ENCODE measurements at places on chromosomes 7 and 10. TPM values are rescaled to one million over a fixed set of nuclear protein-coding genes. Genes with fewer than 3 reads are reported as not detected.
A peak's percentile ranks its signal among the peaks of the same experiment; 100 is the strongest.

GRCh38 chr7:140586516-140586915 lies 54.1 kb downstream of the DENND2A start:
- no peak for DNase-seq

DNA sequence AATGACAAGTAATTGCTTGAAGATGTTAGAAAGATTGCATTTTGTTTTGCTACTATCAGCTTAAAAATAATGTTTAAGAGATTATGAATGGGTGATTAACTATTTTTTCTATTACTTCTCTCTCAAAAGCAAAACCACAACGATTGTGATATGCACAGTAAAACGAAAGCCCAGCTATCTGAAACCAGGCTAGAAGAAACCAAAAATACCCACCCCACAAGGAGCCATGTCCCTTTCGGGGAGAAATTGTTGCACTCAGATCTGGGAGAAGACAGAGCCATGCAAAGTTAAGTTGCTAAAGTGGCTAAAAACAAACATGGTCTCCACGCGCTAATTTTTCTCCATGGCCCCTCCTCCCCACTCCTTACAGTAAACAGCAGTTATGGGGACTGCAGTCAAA lies 173.6 kb downstream of the RPS24 start:
- no peak for DNase-seq

- no peak for DNase-seq
These were observed 13.7 kb upstream of the CD36 start for GRCh38 chr7:80624763-80625162.

DNA sequence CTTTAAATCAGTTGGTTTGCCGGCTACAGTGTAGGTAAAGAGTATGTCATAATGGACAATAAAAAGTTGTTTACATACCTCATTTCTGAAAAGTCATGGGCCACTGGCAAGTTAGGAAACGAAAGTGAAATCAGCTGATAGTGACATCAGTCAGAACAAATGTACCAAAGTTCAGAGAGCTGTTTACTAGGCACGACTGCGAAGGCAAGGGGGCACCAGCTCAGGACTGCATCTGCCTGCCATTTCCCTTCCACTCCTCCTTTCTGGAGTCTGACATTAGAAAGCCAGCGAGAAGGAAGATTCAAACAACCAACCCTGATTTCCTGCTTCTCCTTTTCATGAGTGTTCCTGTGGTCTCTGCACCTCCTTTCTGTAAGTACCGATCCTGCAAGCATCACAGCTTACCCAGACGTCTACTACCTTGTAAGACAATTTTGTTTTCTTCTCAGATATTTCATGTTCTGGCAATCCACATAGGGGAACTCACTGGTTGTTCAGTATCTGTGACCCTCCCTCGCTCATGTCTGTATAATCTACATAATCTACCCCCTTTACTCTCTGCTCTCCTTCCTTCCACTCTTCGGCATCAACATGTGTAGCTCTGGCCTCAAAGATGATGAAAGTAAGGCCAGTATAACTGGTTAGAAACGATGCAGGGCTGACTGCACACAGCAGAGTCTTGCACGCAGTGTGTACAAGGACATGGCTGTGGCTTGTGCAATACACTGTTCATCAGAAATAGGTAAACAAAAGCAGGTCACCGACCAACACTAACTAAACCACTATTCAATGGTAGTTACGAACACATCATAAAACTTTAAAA lies at the start of gene TMEM140:
Gene TMEM140 (plus strand): TSS at position 174 of the 823 bp plus-strand sequence. CDS start 16,370 bp downstream, outside the sequence.
- no peak for DNase-seq

Gene PHKG1
- 0.35 TPM for total RNA-seq

GRCh38 chr10:12036073-12036655 lies 6.4 kb downstream of the UPF2 start:
- no peak for DNase-seq

Gene AP3M1
- total RNA-seq: 33.6 TPM

Gene TEX36
- not detected for total RNA-seq

DNA sequence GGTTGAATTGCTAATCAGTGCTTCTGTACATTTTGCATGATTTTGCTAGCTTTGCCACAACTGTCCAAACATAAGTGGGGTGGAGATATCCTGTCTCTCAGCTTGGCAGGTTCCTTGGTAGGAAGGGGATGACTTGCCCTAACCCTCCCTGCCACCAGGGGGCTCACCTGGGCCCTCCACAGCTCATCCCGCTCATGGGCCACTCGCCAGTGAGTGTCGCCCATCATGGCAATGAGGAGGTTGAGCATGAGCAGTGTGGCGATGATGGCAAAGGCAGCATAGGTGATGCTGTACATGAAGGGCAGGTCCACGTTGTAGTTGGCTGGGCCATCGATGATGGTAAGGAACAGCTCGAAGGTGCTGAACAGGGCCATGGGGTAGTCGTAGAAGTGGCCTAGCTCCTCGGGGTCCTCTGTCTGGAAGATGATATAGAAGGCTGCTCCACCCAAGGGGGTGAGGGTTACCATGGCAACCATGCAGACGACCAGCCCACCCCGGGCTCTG lies 12.2 kb downstream of the TRPV6 start:
- DNase-seq: no peak

DNA sequence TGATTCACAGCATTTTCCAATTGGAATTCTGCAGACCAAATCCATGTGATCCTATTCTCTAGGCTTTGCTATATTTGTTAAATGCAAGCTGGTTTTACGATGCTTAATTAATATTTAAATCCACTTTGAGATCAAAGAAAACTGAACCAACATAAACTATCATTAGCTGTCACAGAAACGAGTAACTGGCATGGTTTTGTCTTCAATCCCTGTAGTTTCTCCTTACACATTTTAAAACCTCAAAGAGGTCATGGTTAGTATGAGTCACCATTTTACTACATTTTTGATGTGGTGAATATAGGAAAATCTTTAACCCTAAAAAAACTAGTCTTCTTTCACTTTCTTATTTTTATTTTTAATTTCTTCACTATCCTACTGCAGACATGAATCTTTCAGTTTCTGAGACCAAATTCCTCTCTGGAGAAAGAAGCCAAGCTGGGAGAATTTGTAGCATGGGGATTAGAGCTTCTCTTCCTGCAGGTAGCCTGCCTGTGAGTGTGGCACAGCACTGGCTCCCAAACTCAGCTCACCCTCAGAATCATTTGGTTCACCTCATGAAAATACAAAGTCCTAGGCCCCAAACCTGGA lies 8.7 kb upstream of the LIPM start:
- DNase-seq: peak; percentile 60

- DNase-seq: peak; percentile 99
These were observed 33.6 kb upstream of the AGR3 start for GRCh38 chr7:16915405-16915804.

Gene UPK3B
- 2.6 TPM for total RNA-seq

Gene SPDYE8
- total RNA-seq: not detected
